ENCODE measurements at places on chromosomes 3 and 15.

DNA sequence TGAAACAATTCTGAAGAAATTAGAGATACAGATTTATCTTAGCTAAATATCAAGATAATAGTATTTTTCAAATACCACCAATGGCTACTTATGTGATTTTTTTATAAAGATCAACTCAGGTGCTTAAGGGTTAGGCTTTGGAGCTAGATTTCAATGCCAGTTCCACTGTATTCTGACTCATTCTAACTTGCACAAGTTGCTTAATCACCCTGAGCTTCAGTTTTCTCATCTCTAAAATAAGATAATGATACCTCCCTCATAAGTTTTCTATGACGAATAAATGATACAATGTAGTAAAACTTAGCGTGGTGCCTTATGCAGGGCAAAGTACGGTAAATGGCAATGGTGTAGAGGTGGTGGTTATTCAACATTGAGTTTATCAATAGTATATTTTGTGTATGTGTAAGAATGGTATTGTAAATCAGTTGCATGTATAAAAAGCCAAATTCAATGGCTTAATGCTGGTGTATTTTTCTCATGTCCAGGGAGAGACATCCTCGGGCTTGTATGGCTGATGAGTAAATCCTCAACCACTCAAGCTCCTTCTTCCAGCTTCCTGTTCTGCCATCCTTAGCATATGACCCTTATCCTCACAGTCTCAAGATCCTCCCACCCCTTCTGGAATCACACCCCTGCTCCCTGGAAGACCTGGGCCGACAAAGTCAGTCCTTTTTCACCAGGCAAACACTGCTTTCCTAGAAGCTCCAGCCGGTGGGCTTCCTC is 505.9 kb upstream of the CFAP20DC start:
- DNase-seq, result no peak

GRCh38 chr3:7745711-7746110 is 755.9 kb upstream of the LMCD1 start:
- no peak for DNase-seq

DNA sequence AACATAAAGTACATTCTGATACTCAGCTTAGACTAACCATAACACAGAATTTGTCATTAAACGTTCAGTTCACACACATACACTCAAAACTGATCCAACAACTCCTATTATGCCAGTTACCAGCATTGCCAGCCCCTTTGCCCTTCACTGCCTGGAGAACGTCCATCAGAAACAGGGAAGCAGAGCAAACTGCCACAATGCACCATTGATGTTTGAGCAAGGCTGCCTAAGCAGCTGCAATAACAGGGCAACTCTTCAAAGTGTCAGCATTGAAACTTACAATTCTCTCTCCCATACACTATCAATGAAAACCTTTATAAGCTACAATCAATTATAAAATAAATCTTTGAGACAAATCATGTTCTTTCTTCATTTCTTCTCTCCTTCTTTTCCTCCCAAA is 85.1 kb downstream of the ZBTB20 start:
- no peak for DNase-seq

DNA sequence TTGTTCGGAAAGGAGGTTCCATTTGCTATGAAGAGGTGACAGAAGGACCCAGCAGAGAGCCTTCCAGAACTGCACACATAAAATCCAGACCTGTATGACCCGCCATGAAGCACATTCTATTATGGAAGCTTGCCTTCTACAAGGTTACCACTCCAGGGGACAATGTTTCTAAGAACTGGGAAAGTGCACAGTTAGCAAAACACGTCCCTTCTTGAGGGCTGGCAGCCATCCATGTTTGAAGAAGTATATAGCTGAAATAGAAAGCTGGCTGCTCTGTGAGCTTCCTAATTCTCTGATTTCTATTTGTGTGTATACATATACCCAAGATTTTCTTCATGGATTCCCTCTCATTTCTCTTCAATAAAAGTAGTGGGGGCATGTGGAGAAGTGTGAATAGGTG is 74.6 kb downstream of the CNTN3 start:
- DNase-seq, result no peak

GRCh38 chr3:167653155-167653554 is 587 bp downstream of the WDR49 start:
- DNase-seq, result no peak

- DNase-seq, result no peak
Observed at GRCh38 chr15:57401546-57401945, 25.2 kb downstream of the CGNL1 start.
